ENCODE measurements at places on chromosomes 16 and 17.

- no peak for DNase-seq
Measured at GRCh38 chr17:66841328-66841727, 6.4 kb downstream of the CACNG5 start.

DNA sequence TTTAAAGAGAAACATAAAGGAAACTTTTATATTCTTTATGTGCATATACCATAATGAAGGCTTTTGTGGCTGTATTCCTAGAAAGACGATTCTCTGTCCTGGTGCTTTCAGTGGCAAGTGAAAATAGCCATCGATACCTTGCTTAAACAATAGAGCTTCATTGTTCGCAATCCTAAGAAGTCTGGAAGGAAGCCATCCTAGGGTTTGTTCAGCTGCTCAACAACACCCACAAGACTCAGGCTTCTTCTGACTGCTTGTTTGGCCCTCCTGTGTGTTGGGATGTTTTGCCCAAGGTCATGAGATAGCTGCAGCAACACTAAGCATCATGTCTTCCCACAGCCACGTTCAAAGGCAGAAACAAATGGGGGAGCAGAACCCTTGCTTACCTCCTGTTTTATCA is 36.1 kb upstream of the COX10 start:
- DNase-seq, result no peak

GRCh38 chr16:83723901-83724300 is 83.9 kb upstream of the HSBP1 start:
- DNase-seq, result no peak

DNA sequence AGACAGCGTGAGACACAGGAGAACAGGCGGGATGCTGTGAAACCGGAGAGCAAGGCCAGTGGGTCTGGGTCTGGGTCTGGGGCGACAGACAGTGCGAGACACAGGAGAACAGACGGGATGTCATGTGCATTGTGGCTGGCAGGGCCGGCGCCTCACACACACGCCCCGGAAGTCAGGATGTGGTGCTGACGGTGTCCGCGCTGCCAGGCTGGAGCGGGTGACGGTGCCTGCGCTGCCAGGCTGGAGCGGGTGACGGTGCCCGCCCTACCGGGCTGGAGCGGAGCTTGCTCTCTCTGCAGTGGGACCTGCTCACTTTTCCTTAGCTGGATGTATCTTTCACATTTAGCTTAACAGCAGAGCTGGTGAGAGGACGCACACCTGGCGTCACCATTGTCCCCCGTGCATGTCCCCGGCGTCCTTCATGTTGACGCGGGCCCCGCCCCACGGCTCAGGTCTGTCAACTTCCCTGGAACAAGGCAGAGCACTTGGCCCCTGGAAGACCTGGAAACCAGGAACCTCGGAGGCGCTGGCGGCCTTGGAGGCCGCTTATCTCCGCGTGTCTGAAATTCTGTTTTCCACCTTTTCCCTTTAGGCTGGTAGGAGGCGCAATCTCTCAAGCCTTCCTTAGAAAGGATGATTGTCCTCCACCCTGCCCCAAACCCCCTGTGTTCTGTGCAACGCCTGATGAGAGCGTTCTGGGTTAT is 43.0 kb upstream of the ZNF750 start:
- DNase-seq, result no peak

GRCh38 chr17:36578671-36579070 is 13.0 kb upstream of the DHRS11 start:
- no peak for DNase-seq

DNA sequence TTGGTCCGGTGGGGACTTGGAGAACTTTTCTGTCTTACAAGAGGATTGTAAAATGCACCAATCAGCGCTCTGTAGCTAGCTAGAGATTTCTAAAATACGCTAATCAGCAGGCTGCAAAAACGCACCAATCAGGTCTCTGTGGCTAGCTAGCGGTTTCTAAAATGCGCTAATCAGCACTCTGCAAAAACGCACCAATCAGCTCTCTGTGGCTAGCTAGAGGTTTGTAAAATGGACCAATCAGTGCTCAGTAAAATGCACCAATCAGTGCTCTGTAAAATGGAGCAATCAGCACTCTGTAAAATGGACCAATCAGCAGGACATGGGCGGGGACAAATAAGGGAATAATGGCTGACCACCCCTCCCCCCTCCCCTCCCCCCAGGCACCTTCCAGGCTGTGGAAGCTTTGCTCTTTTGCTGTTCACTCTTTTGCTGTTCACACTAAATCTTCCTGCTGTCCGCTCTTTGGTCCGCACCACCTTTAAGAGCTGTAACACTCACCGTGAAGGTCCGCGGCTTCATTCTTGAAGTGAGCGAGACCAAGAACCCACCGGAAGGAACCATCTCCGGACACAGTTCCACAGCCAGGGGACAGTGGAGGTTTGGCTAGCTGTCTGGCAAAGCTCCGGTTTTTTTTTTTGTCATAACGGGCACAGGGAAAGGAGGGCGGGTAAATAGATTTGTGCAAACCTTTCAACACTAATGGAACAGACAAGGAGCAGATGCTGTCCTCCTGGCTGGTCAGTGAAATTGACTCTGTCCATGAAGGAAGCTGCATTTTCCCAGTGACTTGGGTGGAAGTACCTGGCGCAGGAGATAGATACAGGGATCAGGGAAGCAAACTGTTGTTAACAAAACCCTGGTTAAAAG is 8.3 kb downstream of the PITPNC1 start:
- no peak for DNase-seq

DNA sequence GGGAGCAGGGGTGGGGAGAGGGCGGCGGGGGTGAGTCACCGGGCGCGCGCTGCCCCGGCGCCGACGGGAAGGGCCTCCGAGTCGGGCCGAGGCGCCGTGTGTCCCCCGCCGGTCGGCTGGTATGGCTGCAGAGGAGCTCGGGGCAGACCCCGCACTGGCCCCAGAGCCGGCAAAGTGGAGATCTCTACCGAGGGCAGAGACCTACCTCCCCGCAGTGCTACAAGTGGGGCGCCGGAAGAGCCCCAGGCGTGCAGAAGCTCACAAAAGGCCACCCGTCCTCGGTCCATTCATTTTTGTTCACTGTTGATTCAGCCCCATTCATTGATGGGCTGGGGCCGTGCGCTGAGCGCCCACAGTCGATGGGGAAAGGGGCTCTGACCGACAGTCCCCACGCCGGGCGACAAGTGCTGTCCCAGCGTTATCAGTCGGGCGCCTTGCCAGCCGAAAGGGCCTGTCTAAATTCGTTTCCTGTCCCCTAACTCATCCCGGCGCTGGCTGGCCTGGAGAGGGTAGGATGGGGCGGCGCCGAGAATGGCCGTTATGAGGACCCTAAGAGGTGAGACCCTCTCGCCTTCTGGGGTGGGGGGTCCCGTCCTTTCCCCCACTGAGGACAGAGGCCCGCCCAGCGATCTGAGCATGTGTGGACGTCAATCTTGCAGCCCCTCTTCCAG is 709 bp upstream of the ENO3 start:
- DNase-seq, result no peak

- no peak for DNase-seq
Measured at GRCh38 chr16:68969338-68969737, 126.0 kb downstream of the TANGO6 start.

DNA sequence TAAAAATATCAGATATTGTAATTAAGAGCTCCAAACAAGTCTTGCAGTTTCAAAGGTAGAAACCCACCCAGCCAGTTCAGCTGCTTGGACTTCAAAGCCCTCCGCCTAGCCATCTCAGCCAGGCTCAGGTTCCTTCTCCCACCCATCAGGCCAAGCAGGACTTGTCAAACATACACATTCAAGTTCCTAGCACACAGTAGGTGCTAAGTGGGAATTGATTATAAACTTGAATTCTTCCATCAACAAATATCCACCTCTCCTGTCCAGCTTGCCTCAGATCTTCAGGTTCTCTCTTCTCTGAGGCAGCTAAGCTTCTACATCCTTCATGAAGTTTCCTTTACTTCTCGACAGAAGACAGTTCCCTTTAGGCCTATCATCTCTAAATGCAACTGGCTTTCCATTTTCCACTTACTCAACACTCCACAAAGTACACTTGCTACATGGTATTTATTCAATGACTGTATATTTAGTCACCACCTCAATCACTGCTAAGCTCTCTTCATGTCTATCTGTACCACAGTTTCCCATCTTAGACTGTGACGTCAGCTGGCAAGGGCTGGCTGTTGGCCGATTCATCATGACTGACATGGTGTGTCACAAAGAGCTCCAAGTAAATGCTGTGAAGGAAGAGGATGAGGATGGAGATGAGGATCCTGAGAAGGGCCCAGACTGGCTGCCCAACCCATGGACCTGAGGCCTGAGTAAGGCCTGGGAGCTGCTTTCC is 13.3 kb upstream of the COG7 start:
- DNase-seq, result peak; percentile 70

- DNase-seq, result no peak
Measured at GRCh38 chr17:63247706-63248105, 198.4 kb downstream of the CYB561 start.

DNA sequence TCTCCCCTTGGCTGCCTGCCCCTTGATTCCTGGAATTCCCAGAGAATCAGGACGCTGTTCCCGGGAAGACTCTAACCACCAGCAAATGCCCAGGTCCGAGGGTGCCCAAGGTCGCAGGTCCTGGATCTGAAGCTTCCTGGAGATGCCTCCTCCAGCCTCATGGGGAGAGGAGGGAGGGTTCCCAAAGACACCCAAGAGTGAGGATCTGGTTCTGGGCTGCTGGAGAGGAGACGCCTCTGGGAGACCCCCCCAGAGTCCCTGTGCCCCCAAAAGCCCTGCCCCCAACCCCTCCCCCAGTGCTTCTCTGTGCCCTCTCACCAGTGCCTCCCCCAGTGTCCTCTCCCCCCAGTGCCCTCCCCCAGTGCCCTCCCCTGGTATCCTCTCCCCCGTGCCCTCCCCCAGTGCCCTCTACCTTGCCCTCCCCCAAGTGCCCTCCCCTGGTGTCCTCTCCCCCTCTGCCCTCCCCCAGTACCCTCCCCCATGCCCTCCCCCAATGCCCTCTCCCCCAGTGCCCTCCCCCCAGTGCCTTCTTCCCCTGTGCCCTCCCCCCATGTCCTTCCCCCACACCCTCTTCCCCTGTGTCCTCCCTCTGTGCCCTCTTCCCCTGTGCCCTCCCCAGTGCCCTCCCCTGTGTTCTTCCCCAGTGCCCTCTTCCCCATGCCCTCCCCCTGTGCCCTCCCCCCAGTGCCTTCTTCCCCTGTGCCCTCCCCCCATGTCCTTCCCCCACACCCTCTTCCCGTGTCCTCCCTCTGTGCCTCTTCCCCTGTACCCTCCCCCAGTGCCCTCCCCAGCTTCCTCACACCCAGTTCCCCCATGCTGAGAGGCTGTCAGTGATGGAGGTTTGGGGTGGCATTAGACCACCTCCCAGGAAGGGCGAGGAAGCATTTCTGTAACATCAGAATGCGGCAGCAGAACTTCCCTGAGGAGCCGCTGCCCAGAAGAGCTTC is 6.3 kb upstream of the SECTM1 start:
- DNase-seq, result no peak

DNA sequence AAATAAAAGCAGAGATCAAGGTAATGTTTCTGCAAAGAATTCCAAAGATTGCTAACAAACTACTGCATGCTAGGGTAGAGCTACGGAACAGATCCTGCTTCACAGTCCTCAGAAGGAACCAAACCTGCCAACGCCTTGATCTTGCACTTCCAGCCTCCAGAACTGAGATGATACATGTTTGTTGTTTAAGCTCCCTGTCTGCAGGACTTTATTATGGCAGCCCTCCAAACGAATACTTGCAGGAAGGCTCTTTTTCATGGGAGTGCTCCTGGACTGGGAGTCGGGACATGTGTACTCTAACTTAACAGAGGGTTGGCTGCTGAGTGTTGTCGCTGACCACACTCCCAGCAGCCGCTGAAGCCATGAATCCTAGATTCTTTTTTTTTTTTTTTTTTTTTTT is 808.8 kb upstream of the EEF2KMT start:
- DNase-seq, result no peak

GRCh38 chr17:15384142-15384787 is 42.9 kb upstream of the TEKT3 start:
- DNase-seq, result no peak

DNA sequence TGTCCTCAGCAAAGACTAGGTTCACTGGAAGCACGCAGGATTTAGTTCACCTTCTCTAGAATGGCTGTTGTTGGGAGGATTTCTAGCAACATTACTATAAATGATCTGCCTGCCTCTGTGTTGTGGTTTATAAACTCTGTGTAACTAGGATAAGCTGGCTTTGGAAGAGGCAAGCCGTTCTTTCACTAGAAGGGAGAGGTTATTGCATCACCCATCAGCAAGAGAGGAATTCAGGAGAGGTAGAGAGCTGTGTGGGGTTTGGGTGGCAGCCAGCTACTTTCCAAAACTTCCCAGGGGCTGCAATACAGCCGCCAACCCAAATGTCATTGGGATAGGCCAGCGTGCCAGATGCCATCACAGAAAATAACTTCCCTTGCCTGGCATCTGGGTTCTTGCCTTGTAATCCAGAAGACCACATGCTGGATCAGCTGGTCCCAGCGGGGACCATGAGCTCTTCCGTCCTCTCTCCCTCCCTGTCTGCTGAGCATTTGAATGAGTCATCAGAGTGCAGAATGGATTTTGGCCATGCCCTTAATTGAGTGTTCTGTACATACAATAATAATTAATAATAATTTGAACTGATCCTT is 95.7 kb upstream of the RBFOX1 start:
- DNase-seq, result no peak

- DNase-seq, result no peak
Measured at GRCh38 chr17:46942441-46943217, 19.7 kb downstream of the GOSR2 start.

DNA sequence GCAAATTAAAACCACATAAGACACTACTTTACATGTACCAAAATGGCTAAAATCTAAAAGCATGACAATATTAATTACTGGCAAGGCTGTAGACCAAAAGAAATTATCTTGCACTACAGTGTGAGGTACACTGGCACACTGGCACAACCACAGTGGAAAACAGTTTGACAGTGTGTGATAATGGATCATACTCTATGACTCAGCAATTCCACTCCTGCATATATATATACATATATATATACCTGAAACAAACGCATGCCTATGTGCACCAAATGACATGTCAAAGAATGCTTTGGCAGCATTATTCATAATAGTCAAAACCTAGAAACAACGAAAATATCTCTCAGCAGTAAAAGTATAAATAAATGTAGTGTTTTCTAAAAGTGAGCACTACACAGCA is 4.6 kb upstream of the DYNLRB2 start:
- no peak for DNase-seq

DNA sequence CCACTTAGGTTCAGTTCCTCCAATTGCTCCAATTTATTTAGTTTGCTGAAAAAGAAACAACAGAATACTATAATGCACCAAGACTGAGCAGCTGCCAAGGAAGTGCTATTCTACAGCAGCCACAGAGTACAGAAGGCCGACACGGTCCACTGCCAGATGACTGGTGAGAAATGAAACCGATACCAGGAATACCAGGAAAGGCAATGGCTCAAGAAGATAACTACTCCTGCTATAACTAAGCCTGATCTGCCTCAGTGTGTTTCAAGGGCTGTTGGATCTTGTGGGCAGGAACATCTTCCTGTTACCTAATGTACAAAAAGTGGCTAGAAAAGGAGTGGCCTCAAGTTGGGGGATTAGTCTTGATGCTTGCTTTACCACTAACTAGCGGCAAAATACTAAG is 32.8 kb downstream of the MARVELD3 start:
- no peak for DNase-seq

- DNase-seq, result no peak
Measured at GRCh38 chr16:25614716-25615265, 77.0 kb upstream of the HS3ST4 start.
